Fibroblast of lung (primary cell): ENCODE measurements at places on chromosomes 5 and 9. TPM values are rescaled to one million over a fixed set of nuclear protein-coding genes. Genes with fewer than 3 reads are reported as not detected.

CNTFR gene
- polyA plus RNA-seq, result 0.18 TPM in 1 of 2 replicates, not detected in the other

CCNJL gene
- polyA plus RNA-seq, result 0.68 and 0.73 TPM in 2 replicates

NTNG2 gene
- polyA plus RNA-seq, result 0.26 and 1.3 TPM in 2 replicates

ADAMTS19 gene
- polyA plus RNA-seq, result 0.09 TPM in 2 replicates

LRRC26 gene
- not detected in 2 replicates for polyA plus RNA-seq

SPINK7 gene
- not detected in 2 replicates for polyA plus RNA-seq

SPINK6 gene
- polyA plus RNA-seq, result not detected in 2 replicates

RASEF gene
- polyA plus RNA-seq, result 0.28 TPM in 2 replicates

NDUFA8 gene
- 90.2 and 105 TPM in 2 replicates for polyA plus RNA-seq

INSL6 gene
- not detected in 2 replicates for polyA plus RNA-seq

THBS4 gene
- polyA plus RNA-seq, result 0.11 and 0.79 TPM in 2 replicates

PHYKPL gene
- polyA plus RNA-seq, result 15.9 and 18.1 TPM in 2 replicates

LPAR1 gene
- polyA plus RNA-seq, result 240 and 378 TPM in 2 replicates

F2RL2 gene
- 88.1 and 91.6 TPM in 2 replicates for polyA plus RNA-seq

TMEM171 gene
- 1.9 and 5.8 TPM in 2 replicates for polyA plus RNA-seq

ADAMTSL2 gene
- polyA plus RNA-seq, result 0.09 TPM in 1 of 2 replicates, not detected in the other

OR1L4 gene
- polyA plus RNA-seq, result not detected in 2 replicates

SLC25A2 gene
- not detected in 2 replicates for polyA plus RNA-seq

TAF11L10 gene
- polyA plus RNA-seq, result not detected in 2 replicates

TIMD4 gene
- polyA plus RNA-seq, result not detected in 2 replicates

EDIL3 gene
- polyA plus RNA-seq, result 8.1 and 149 TPM in 2 replicates

FXN gene
- 21.6 and 29.3 TPM in 2 replicates for polyA plus RNA-seq

CENPK gene
- polyA plus RNA-seq, result 11.2 and 16.0 TPM in 2 replicates

PPP1R26 gene
- 1.7 and 2.9 TPM in 2 replicates for polyA plus RNA-seq

PCDHB2 gene
- 0.91 and 3.1 TPM in 2 replicates for polyA plus RNA-seq

CREB3 gene
- 50.2 and 55.8 TPM in 2 replicates for polyA plus RNA-seq

SNX24 gene
- polyA plus RNA-seq, result 12.9 and 13.4 TPM in 2 replicates
